ENCODE measurements at places on chromosomes 2 and 18.

GRCh38 chr2:232343821-232344220, 34.7 kb upstream of the ALPP start:
- DNase-seq, result no peak

- DNase-seq, result no peak
Measured at GRCh38 chr2:217799563-217800432, 203.0 kb downstream of the TNS1 start.

DNA sequence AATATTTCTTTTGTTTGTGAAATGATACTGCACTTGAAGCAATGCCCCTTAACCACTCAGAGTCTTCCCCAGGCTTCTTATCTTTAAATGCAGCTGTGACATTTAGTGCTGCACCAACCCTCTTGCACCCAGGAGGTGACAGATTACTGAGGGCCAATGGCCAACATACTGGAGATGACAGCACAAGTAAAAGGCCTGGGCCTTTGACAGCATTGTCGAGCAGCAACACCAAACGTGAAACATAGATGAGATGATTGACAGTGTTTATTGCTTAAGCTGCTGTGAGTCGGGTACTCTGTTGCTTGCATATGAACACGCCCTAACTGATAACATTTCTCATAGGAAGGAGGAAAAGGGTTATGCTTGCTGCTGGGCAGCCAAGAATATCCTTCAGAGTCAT, 80.3 kb downstream of the THNSL2 start:
- DNase-seq, result no peak

DNA sequence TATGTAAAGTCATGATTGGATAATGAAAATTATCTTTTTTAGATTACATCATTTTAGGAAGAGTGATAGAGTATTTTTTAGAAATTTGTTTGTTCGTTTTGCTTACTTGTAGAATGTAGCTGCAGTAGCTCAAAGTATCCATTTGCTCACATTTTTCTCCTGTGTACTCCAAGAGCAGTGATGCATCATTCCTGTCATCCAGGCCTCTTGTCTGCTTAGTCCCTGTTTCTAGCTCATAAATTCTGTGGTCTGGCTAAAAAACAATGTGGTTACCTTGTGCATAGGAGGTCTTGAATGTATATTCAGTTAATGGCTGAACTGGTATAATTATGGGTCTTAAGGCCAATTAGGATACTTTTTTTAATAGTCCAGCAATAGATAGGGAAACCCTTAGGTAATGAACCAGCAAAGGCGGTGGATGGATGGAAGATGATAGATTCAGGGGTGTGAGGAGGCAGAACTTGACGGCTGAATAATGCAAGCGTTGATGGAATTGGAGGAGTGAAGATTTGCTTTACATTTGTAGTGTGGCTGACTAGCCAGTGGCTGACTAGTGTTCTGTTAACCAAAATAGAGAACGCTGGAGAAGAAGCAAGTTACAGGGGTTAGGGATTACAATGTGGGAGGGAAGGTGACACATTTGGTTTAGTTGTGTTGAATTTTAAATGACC, 145.0 kb downstream of the ZNF407 start:
- DNase-seq, result no peak

DNA sequence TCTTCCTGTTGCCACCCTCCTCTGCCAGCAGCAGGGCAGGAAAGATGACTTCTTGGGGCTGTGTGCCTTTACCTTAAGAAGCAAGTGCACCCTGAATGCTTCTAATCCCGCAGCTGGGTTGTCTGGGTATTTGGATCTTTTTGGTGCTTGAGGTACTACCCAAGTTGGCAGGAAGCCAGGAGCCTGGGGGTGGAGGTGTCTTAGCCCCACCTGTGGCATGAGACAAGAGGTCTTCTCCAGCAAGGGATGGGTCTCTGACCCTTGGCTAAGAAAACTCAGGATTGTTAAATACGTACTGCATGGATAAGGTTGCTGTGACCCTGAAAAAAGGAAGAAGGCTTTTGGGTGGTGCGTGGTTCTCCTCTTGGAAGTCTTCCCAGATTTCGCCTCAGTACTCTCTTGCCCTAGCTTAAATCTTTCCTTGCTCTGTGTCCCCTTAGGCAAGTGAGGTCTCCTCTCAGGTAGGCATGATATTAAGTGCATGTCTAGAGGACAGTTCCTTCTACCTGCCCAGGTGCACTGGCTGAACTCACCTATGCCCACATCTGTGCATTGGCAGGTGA, 4.3 kb downstream of the HPCAL1 start:
- DNase-seq, result no peak

DNA sequence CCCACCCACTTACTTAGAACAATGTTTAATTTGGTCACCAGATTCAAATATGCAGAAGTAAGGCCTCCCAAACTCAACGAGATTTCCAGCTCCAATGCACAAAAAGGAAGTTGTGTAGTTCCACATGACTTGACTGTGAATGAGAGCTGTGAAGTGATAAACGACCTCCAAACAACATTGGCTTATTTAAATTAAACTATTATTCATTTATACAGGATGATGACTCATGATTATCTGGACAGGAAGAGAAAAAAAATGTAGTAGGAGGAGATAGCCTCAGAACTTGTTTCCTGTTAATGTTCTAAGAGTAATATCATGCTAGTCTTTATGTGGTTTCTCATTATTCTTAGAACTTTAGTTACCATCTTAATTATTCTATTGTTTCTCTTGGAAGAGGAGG, 237.3 kb downstream of the C1D start:
- no peak for DNase-seq

GRCh38 chr2:212032032-212032431, 506.6 kb downstream of the ERBB4 start:
- no peak for DNase-seq

GRCh38 chr18:23095463-23095862, 39.8 kb upstream of the CABLES1 start:
- no peak for DNase-seq

GRCh38 chr2:153519257-153519875, 40.8 kb upstream of the RPRM start:
- DNase-seq, result peak; percentile 81

DNA sequence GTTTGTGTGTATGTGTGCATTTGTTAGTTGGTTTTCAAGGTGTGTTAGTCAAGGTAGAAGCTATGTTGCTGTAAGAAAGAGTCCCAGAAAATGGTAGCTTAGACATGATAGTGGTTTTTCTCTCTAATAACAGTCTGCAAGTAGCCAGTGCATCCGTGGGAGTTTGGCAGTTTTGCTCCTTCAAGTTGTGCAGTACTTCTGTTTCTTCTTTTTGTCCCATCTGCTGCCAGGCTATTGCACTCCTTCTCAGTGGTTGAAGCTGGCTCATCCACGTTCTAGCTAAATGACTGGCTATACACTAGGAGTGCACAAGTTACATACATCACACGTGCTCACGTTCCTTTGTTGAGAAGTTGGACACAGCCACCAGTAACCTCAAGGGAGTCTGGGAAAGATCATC, 134.7 kb downstream of the ASXL3 start:
- no peak for DNase-seq

- DNase-seq, result no peak
Measured at GRCh38 chr2:36339607-36340218, 15.9 kb upstream of the CRIM1 start.

- no peak for DNase-seq
Measured at GRCh38 chr2:15494877-15495276, 66.3 kb downstream of the NBAS start.

DNA sequence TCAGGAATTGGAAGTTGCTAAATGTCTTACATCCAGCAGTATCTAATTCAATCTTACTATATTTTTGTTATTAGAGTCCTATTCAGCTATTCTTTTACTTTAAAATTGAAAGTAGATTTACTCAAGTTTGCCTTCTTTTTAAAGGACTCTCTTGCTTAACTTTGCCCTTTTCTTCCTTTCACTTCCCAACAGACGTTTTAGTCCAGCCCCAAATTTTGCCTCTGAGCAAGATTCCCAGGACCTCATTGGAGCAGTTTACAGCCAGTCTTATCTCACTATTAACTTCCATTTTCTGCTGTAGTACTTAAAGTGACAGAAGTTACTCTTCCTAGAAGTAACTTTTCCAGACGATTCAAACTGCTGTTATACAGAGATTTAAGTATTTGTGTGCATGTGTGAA, 1.7 kb upstream of the PRKD3 start:
- DNase-seq, result peak; percentile 27

- DNase-seq, result no peak
Measured at GRCh38 chr2:227313310-227313709, 11.7 kb upstream of the MFF start.

DNA sequence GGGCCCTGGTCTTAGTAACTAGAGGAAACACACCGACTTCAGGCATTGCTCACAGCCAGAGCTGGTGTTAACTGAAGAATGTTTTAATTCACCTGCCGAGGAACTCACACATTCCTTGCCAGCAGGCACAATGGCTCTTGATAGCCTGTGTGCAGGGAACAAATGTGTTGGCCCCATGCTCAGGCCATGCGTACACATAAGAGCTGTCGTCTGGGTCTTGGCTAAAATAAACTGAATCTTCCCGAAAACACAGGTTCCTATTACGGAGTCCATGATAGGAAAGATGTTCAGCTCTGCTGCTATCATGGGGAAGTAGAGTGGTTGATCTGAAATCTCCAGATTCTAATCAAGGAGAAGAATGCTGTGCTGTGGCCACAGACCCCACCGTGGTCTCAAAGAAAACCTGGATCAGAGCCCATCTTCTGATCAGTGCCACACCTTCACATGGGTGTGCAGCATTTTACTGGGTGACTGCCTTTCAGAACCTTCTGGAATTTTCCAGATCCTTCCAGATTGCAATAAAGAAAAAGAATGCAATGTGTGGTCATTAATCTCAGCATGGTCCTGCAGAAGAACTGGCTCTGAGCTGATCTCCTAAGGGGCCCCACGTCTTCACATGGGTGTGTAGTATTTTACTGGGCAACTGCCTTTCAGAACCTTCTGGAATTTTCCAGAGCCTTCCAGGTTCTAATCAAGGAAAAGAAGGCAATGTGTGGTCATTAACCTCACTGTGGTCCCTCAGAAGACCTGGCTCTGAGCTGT, 17.2 kb downstream of the MBP start:
- DNase-seq, result no peak

GRCh38 chr2:114316532-114317300, 125.7 kb upstream of the DPP10 start:
- no peak for DNase-seq

DNA sequence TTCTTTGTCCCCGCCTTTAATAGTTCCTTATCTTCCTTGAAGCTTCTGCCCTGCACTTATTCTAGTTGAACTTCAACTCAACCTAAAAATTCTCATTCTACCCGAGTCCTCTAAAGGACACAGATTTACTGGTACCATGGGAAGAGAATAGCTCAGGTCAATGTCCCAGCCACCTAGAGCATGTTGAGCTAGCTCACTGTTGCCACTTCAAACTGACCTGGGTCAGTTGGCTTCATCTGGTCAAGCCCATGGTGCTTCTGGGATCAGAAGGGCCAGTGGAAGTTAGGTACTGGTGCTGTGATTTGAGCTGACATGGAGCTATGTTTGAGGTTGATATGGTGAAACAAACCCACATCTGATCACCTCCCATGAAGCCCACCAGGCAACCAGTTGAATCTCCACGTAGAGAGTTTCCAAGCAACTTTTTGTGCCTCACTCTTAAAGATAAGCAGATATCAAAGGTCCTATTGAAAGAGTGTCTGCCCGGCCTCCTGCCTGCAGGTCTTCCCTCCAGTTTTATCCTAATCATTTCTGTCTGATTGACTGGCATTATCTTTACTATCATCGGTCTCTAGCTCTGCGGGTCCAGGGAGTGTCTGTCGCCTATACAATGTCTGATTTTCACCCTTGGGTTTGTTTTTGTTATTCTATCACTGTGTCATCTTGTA, 17.2 kb downstream of the GREB1 start:
- DNase-seq, result no peak

GRCh38 chr2:237201461-237202287, 116.0 kb downstream of the COPS8 start:
- DNase-seq, result no peak

- no peak for DNase-seq
Measured at GRCh38 chr2:88226754-88227153, 56.6 kb downstream of the THNSL2 start.

GRCh38 chr2:65397122-65397521, 35.3 kb downstream of the SPRED2 start:
- no peak for DNase-seq

GRCh38 chr18:79625195-79625923, 54.2 kb upstream of the CTDP1 start:
- peak; percentile 27 for DNase-seq

GRCh38 chr2:76174505-76174904, 463.8 kb upstream of the GCFC2 start:
- DNase-seq, result no peak

DNA sequence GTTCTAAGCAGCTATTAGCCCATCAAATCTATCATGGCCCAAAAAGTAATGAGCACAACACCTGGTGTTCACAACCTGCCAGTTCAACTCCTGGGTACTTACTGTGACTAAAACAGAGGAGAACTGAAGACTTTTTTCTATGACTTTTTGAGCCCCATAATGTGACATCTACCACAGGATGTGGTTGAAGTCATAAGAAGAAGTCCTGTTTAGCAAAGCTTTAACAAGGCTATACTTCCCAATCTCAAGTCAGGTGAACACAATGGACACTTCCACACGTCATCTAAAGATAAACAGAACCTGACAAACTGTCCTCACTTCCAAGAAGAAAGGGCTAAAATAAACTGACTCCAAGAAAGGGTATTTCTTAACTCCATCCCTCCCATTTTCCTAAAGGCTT, 138.8 kb downstream of the ATAD2B start:
- no peak for DNase-seq

DNA sequence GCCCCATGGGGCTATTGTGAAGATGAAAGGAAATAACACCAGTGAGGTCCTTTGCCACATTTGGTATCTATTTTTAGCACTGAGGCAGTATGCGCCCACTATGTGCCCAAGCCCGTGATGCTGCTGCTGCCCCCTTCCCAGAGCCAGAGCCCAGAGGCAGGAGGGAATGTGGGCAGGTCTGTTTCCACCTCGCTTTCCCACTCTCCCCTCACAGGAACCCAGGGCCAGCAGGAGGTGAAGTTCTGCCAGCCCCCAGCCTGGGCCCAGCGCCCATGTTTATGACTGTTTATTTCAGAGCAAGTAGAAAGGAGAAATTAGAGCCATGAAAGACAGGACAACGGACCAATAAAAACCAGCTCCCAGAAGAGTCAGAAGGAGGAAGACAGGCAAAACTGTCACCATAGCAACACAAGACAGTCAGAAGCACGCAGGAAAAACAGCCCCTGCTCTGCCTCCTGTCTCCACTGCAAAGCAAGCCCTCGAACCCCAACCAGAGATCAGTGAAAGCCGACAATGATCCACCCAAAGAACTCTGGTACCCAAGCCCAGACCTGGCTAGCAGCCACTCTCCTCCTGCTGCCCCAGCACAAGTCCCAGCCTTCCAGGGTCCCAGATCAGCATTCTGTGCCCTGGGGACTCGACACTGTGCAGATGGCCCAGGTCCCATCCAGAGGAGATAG, 1.4 kb downstream of the CYRIA start:
- DNase-seq, result peak; percentile 86

GRCh38 chr2:13020469-13020868, 303.7 kb downstream of the TRIB2 start:
- no peak for DNase-seq

GRCh38 chr2:200021449-200022114, 66.2 kb downstream of the MAIP1 start:
- DNase-seq, result no peak

- DNase-seq, result peak; percentile 22
Measured at GRCh38 chr18:63097178-63097577, 222.4 kb downstream of the BCL2 start.

GRCh38 chr2:145728511-145728910, 1208.6 kb upstream of the ZEB2 start:
- no peak for DNase-seq

Data from head of caudate nucleus (tissue), 42 donors.